ENCODE measurements at places on chromosomes 2 and 18. TPM values are rescaled to one million over a fixed set of nuclear protein-coding genes. Genes with fewer than 3 reads are reported as not detected.

SLC5A7 gene
- total RNA-seq = 3.7 TPM

LCLAT1 gene
- 21.1 TPM for total RNA-seq

- no peaks in the 10 kb centered on the region for H3K27me3 ChIP-seq
- H3K4me3 ChIP-seq = no peak overlapping the region
- H3K36me3 ChIP-seq = no peaks in the 10 kb centered on the region
- DNase-seq = no peak
- no peak overlapping the region for H3K27ac ChIP-seq
- H3K4me1 ChIP-seq = no peaks in the 10 kb centered on the region
Observed at GRCh38 chr2:76008001-76008702, 297.4 kb upstream of the GCFC2 start.

DNA sequence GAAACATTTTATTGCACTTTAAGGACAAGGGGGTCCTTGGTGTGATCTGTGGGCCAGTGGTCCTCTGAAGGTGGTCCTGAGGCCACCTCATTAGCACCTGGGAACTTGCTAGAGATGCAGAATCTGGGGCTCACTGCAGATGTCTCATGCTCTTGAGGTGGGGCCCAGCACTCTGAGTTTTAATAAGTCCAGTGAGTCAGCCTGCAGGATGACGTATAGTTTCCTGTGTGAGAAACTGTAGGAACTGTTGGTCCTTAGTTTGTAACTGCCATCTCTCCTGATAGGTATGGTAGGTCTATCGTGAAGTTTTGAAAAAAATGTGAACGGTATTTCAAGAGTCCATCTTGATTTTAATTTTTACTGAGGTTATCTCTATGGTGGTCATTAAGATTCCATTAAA lies 2.8 kb downstream of the TRPM8 start:
- no peaks in the 10 kb centered on the region for H3K4me1 ChIP-seq
- no peak for DNase-seq
- H3K36me3 ChIP-seq = no peaks in the 10 kb centered on the region
- no peaks in the 10 kb centered on the region for H3K27me3 ChIP-seq
- H3K4me3 ChIP-seq = no peak overlapping the region

DNA sequence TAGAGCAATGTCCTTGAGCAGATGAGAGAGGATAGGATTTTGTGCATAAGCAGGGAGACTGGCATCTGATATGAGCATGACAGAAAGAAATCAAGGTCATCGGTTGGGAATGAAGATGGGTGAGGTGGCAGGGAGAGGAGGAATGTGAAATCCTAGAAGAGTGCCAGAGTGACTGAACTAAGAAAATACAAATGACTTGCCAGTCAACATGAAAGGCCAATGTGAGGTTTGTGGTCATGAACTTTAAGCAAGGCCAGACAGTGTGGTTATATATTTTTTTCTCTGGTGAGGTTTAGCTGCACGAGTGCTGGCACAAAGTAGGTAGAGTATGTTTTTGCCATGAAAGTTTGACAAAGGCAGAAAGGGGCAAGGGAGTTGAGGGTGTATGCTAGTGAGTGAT lies 21.2 kb downstream of the QPCT start:
- H3K27ac ChIP-seq = no peak overlapping the region
- H3K4me3 ChIP-seq = no peak overlapping the region
- H3K36me3 ChIP-seq = no peaks in the 10 kb centered on the region
- no peaks in the 10 kb centered on the region for H3K4me1 ChIP-seq

DNA sequence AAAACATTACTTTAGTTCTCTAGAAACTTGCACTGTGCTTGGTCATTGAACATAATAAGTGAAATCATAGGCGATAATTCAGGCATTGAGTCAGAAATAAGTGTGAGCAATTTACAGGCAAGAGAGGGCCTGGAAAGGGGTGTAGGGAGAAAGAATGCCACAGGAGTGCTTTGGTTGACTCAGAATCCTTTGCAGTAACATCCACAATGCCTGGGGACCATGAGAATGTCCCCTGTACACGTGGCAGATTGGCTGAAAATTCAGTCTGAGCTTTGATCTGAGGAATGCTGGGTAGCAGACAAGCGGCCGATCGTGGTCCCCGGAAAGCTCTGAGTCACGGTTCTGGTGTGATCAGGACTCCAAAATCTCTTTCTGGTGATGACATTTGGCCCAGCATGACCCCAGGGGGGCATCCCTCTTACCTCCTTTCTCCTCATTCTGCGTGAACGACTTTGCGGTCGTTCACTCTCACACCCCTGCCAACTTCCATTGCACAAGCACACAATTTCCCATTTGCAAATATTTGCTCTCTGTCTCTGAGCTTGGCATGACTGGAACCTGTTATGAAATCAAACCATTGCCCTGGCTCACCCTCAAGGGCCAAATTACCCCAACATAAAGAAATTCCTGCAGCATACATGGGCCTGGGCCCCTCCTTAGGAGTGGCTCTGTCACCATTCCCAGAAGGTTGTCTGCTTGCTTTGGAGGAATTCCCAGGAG lies 305.0 kb upstream of the EPAS1 start:
- H3K36me3 ChIP-seq = peaks cover 9% of the 10 kb centered on the region
- peaks cover 13% of the 10 kb centered on the region for H3K4me1 ChIP-seq
- no peaks in the 10 kb centered on the region for H3K27me3 ChIP-seq
- no peak overlapping the region for H3K4me3 ChIP-seq
- H3K27ac ChIP-seq = no peak overlapping the region

- H3K4me1 ChIP-seq = no peaks in the 10 kb centered on the region
- peak overlapping the region; percentile 7 for H3K27ac ChIP-seq
- H3K27me3 ChIP-seq = no peaks in the 10 kb centered on the region
Observed at GRCh38 chr2:40487602-40488001, 35.7 kb upstream of the SLC8A1 start.

GRCh38 chr2:100959225-100959880 lies 42.7 kb upstream of the RPL31 start:
- H3K27ac ChIP-seq = no peak overlapping the region
- H3K27me3 ChIP-seq = no peaks in the 10 kb centered on the region
- no peaks in the 10 kb centered on the region for H3K4me1 ChIP-seq
- H3K4me3 ChIP-seq = no peak overlapping the region

GRCh38 chr18:24801001-24801400 lies 340.6 kb downstream of the HRH4 start:
- no peaks in the 10 kb centered on the region for H3K4me1 ChIP-seq
- no peak for DNase-seq
- H3K27ac ChIP-seq = no peak overlapping the region
- H3K4me3 ChIP-seq = no peak overlapping the region

All from spinal cord (tissue), 10 donors.